ENCODE measurements at places on chromosomes 1 and 21.

- no peak for DNase-seq
Measured at GRCh38 chr21:29678626-29679025, 261.2 kb downstream of the GRIK1 start.

- DNase-seq = no peak
Measured at GRCh38 chr1:211313392-211313791, 13.2 kb upstream of the TRAF5 start.

GRCh38 chr1:90714521-90714951, 2.6 kb downstream of the BARHL2 start:
- no peak for DNase-seq

DNA sequence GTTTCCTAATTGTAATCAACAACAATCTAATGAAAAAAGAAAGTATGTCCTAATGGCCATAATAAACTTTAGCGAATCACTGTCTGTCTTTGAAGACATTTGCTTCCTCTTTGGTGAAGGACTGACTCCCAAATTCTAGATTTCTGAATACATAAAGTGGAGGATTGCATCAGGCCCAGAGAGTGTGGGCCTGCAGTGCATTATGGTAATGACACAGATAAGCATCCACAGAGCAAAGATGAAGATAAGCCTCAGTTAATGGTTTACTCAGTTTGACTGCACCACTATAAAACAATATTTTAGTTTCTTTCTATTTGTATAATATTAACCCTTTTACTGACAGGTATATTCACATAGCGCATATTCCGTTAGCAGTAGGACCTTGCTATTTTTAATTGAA, 365.5 kb downstream of the KCTD3 start:
- DNase-seq = no peak

GRCh38 chr1:107076841-107077240, 20.4 kb downstream of the PRMT6 start:
- DNase-seq = no peak

- DNase-seq = no peak
Measured at GRCh38 chr21:32648165-32648564, 36.0 kb upstream of the CFAP298 start.

GRCh38 chr1:162725301-162725837, 65.1 kb upstream of the HSD17B7 start:
- no peak for DNase-seq

DNA sequence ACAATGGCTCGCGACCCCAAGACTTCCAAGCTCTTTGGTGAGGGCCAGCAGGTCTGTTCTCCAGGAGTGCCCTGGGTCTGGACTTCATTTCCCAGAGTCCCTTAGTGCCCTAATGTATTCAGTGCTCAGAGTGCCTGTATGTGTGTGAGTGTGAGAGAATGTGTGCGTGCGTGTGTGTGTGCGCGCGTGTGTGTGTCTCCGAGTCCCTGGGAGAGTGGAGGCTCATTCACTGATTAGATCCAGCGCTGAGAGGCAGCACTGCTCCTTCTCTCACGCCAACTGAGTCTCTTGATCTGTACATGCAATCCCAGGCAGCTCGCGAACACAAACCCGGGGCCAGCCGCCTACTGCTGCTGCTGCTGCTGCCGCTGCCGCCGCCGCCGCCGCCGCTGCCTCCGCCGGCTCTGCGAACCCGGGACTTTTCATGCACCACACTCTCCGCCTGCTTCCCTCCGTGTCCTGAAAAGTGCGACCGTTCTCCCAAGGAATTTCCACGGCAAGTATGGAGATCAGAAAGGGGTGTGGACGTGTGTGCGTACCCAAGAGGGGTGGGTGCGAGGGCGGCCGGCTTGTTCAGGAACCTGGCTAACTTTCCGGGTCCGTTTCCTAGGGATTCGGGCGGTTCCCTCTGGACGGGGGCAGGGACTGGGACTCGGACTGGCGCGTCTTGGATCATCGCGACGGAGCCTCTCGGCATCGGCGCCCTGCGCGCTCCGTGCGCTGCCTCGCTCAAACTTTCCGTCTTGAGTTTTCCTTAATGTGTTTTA, at the start of gene RNF220:
Gene RNF220, plus strand, starts transcription at position 225 of the 767 bp plus-strand sequence.
- DNase-seq = peak; percentile 25

Measured in activated CD4-positive, alpha-beta T cell treated with anti-CD3 and anti-CD28 coated beads, Interleukin-2, amount 50 U/mL, for 4 hours (primary cell).